ENCODE measurements at places on chromosomes 3 and 15.

GRCh38 chr15:52080706-52081392 is 31.7 kb downstream of the BCL2L10 start:
- DNase-seq, result no peak

GRCh38 chr3:71425491-71426071 is 157.9 kb downstream of the FOXP1 start:
- DNase-seq, result no peak

- peak; percentile 82 for DNase-seq
Measured at GRCh38 chr15:43872416-43873020, 45.7 kb downstream of the WDR76 start.

GRCh38 chr3:160287666-160288065 is 62.4 kb downstream of the C3orf80 start:
- no peak for DNase-seq

GRCh38 chr3:181497358-181497757 is 214.4 kb upstream of the SOX2 start:
- no peak for DNase-seq

DNA sequence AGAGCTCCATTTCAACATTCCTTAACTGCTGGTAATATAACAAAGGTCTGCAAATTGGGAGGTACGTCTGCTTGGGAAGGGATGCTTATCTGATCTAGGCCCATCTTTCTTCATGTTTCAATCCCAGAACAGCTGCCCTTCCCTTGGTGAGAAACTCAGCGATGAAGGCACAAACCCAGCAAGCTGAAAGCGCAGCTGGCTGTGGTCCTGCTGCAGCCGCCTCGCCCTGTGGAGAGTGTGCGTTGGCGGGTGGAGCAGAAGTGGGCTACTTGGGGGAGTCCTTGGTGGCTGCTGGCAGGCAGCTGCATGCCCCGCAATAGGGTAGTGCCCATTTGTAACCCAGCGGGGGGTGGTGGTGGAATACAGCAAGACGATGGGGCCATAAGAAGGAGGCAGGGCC is 160.6 kb upstream of the WNT5A start:
- no peak for DNase-seq

DNA sequence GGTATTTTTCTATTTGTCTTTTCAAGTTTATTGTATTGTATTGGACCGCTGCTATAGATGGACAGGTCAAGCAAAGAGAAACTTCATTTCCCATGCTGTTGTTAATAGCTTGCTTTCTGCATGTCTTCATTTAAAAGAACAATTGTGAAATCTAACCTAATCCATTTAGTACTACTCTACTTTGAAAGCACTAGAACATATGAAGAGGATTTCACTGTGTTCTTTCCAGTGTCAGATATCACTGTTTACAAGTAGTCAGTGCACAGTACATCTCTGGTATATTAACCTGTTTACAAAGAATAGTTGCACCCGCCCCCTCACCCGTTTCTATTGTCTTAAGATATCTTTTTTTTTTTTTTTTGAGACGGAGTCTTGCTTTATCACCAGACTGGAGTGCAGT is 21.8 kb upstream of the EDEM1 start:
- DNase-seq, result no peak

DNA sequence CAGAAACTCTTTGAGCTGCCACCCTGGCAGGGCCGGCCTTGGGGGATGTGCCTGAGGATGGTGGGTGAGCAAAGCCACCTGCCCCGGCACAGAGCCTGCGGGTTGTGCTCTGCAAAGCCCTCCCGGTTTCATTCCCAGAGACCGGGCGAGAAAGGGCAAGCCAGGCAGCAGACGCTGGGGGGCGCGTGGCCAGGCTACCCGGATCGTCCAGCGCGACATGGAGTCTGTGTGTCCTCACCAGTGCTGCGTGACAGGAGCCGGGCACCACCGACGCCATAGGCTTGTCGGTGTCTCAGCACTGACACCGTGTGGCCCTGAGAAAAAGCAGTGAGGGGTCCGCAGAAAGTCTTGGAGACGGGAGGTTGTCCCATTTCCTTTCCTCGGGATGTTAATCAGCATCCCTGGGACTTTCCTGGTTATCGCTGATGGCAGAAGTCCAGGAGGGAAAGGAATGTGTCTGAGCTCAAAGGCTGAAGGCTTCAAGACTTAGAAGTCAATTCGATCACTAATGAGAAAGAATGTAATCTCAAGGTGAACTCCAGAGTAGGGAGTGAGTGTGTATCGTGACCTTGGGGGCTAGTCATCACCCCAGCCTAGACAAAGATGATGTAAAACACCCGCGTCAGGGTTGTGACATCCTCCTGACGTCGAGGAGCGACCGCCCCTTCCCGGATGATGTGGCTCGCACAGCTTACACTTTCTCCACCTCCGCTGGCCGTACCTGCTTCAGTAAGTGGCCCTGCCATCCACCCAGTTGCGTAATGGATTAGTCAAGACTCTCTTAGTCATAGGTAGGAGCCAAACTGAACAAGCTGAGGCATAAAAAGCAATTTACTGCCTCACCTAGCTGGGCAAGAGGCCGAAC is 36.3 kb upstream of the PLA2G4E start:
- DNase-seq, result peak; percentile 88

- DNase-seq, result no peak
Measured at GRCh38 chr15:66714543-66714981, 12.5 kb downstream of the SMAD6 start.

- peak; percentile 91 for DNase-seq
Measured at GRCh38 chr15:72199721-72200212, 2.2 kb upstream of the GRAMD2A start.

GRCh38 chr3:27456554-27456953 is 27.6 kb downstream of the SLC4A7 start:
- no peak for DNase-seq

DNA sequence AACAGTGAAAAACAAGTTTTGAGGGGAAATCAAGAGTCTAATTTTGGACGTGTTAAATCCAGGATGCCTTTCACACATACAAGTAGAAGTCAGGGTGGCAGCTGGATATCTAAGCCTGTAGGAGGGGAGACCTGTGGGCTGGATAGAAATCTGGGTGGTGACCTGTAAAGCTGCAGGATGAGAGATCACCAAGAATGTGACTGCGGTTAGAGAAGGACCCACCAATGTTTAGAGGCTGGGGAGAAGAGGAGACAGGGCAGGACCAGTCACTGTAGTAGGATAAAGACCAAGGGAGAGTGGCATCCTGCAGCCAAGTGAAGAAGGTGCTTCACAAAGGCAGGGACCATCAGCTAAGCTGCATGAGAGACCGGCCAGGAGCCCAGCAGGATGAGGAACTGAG is 36.2 kb downstream of the MRAS start:
- DNase-seq, result no peak

DNA sequence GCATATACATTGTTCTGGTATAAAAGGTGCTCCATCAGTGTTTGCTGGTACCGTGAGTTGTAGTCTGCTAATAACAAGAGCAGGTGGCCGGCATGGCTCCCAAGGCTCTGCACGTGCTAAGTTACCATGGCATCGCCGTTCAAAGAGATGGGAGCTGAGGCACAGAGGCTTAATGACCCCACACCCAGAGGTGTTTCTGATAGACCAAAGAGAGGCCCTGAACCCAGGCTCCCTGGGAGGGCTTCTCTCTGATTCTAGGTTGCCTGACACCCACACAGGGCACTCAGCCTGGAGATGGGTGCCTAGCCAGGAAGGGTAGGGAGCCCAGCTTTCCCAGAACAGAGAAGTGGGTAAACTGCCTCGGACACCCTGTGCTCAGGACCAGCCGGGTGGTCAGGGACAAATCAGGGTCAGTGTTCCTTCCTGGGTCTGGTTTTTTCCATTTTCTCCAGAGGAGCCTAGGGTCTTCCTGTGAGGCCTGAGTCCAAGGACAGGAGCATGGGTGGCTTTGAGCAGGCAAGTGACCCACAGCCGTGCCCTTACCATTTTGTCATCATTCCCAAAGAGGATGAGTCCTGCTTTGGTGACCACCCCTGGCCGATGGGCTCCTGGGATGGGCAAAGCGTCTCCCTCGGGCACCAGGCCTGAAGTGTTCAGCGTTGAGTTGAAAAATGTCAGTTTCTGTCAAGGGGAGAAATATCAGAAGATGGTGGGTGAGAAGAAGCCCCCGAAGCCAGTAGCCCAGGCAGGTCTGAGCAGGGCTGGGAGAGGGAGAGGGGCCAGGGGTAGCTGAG is 27.3 kb downstream of the ALDH1L1 start:
- no peak for DNase-seq

GRCh38 chr3:188179006-188179966 is 25.3 kb downstream of the LPP start:
- DNase-seq, result no peak

DNA sequence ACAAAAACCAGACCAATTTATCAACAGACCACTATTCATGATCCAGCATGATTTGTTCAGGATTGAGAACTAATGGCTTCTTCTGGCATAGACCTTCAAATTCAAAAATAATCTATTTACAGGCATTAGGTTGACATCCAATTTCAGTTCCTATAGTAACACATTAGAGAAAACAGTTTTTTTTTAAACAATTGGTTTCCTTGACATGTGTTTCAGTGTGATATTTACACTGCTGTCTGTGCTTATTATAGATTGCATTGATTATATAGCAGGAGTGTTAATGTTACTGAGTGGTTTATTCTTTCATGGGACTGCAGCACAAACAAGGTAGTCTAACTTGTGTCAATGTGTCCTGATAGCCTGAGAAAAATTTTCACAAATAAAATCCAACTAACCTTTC is 579.3 kb downstream of the PLOD2 start:
- no peak for DNase-seq

DNA sequence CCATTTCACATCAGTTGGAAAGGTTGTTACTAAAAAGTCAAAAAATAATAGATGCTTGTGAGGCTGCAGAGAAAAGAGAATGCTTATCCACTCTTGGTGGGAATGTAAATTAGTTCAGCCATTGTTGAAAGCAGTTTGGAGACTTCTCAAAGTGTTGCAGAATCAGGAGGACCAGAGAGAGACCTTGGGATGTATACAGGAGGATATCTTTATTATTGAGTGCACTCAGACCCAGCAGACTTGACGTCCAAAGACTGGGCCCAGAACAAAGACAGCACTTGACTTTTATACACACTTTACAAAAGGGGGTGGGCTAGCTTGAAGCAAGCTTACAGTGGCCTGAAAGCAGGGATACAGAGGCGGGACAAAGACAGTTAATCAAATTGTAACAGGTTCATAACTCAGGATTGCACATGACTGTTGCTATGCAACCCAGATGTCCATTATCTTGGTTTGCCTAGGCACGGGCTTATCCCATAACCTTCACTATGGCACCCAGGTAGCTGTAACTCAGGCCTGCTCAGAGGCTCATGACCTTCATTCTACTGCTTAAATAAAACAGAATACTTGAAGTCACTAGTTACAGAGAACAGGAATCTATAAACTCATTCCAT is 127.7 kb downstream of the SPATA16 start:
- DNase-seq, result no peak

- no peak for DNase-seq
Measured at GRCh38 chr15:62079594-62079993, 12.8 kb downstream of the C2CD4A start.

- no peak for DNase-seq
Measured at GRCh38 chr15:91953432-91953831, 99.9 kb downstream of the SLCO3A1 start.

DNA sequence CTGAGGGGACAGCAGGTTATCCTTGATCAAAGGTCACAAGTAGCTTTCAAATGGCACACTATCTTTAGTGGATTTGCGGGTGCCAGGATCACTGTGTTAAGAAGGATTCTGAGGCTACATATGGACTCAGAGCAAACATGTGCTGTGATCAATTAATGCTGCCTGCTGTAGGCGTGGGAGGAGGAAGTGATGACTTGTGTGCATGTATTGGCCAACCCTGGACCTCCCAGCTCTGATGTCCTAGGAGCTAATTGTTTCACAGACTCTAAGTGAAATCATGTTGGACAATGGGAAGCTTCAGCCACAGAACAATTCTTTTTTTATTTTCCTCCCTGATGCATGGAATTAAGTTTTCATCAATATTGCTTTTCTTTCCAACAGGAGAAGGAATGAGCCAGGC is 24.4 kb downstream of the FAH start:
- no peak for DNase-seq

- no peak for DNase-seq
Measured at GRCh38 chr3:143063018-143063417, 56.6 kb upstream of the CHST2 start.

DNA sequence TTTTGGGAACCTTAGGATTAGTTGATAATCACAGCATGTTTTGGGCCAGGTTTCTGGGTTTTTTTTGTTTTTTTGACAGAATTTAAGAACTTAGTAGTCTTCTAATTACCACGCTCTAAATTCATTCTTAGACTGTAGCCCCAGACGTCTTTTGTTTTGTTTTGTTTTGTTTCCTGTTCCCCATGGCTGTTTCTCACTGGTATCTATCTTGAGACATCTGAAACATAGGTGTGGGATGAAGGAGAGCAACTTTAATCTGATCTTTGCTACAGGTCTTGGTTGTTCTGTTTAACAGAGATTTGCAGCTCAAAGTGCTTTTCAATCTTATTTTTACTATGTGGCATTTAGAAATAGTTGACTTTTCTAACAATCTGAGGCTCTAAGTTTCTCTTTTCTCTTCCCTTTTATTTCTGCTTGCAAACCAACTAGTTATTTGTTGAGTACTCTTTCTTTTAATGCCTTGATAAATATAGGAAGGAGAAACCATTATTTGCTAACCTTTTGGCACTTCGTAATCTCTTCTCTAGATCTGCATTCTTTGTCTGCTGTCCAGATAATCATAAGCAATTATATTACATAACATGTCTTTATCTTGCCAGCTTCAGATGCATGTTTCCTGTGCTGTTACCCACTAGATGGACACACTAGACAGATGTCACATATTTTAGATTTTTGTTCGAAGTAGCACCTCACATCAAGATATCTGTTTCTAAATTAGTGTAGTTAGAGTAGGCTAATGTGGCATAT is 40.9 kb downstream of the FBXL2 start:
- peak; percentile 83 for DNase-seq

GRCh38 chr3:36013425-36013824 is 366.9 kb upstream of the STAC start:
- DNase-seq, result no peak

- DNase-seq, result no peak
Measured at GRCh38 chr3:128053614-128054013, 1.4 kb downstream of the SEC61A1 start.

GRCh38 chr3:4599612-4600011 is 106.5 kb downstream of the ITPR1 start:
- no peak for DNase-seq

DNA sequence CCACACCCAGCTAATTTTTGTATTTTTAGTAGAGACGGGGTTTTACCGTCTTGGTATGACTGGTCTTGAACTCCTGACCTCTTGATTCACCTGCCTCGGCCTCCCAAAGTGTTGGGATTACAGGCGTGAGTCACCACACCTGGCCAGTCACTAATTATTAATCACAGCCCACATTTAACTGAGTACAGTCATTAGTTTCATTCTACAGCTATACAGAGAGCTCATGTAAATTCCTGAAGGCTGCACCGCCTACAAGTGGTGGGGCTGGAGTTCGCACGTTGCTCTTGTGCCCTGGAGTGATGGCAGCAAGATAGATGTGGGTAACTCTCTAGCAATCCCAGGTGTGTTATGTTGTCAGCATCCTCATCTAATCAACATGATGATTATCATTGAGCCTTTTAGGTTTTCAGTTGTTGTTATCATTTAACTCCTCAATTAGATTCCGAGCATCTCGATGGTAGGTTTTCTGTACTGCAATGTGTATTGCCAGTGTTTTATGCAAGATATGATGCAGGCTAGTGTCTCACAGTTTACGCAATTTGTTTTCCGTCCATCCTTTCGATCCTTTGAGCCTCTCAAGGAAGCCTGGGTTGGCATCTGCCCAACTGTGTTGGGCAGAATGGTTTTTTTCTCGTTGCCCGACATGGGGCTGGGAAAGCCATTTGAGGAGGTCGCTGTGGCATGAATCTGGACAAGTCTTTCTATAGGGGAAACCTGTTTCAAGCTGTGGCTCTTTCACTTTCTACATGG is 216.3 kb downstream of the LPP start:
- DNase-seq, result no peak

- no peak for DNase-seq
Measured at GRCh38 chr3:17489139-17489538, 253.3 kb downstream of the TBC1D5 start.

Data from hematopoietic multipotent progenitor cell treated with erythropoietin and hydrocortisone succinate and interleukin-3 and kit ligand, for 4 days (in vitro differentiated cells).